ENCODE measurements at places on chromosomes 2 and 18.

DNA sequence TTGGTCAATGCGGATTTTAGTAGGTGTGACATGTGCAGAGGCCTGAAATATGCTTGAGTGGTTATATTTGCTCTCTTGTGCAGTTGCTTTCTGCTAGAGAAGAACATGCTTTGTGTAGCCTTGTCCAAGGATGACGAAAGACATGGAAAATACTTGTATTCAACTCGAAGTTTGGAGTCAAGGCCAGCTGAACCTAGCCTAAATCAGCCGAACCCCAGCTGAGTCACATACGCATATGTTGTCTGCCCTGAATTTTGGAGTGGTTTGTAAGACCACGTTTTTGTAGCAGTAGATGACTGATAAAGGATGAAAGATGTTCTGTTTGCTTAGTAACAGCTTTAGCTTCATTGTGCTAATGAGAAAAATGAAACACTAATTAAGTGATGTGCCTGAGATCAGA lies 22.5 kb upstream of the SPAG16 start:
- DNase-seq: no peak

- DNase-seq: no peak
These were observed 501 bp downstream of the RETREG2 start for GRCh38 chr2:219178377-219179175.

GRCh38 chr18:53682796-53683195 lies 541.7 kb downstream of the MBD2 start:
- DNase-seq: no peak

DNA sequence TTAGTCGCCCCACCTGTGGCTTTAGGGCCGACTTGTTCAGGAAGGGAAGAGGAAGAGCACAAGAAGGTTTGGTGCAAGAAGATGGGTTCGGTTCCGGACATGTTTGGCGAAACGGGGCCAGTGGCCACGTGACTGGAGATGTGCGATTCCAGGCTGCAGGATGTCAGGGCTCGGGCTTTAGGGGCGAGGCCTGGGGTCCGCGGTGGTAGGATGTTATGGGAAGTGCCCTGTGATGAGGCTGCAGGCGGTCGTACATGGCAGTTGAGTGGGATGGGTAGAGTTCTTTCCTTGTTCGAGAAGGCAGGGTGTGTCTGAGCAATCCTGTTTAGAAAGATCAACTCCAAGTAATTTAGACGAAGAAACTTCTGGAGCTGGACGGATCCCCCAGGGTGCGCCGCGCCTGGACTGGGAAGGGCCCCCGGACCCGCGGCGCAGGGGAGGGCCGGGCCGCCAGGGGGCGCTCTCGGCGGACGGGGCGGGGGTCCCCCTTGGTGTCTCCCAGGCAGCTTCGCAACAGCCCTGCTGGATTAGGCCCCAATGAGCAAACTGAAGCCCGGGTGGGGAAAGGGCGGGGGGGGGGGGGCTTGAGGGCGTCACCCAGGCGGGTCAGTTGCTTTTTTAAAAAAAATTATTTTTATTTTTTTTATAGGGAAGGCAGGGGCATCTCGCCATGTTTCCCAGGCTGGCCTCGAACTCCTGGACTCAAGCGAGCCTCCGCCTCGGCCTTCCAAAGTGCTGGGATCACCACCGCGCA lies 17.2 kb upstream of the SDC1 start:
- DNase-seq: no peak

DNA sequence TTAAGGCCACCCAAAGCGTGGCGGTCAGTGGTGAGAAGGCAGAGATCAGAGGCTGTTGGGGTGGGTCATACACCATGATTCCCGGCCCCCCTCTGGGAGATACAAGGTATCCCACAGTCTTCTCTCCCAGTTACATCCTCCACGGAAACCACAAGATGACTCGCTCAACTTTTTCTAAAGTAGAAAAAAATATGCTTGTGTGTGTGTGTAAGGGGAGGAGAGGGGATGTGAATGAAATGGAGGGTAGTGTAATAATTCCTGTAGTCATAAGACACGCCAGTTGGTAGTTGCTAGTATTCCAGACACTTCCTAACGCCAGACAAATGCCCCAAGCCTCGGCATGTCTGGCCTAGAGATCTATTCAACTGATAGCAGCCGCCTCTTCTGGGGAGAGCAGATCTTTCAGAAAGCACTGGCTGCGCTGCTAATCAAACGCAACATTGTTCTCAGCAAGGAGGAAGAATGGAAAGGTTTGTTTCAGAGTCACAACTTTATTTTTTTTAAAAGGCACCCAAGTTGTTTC lies 143.5 kb downstream of the TGIF1 start:
- DNase-seq: no peak

GRCh38 chr2:197506658-197507057 lies 6.5 kb downstream of the HSPE1 start:
- no peak for DNase-seq

DNA sequence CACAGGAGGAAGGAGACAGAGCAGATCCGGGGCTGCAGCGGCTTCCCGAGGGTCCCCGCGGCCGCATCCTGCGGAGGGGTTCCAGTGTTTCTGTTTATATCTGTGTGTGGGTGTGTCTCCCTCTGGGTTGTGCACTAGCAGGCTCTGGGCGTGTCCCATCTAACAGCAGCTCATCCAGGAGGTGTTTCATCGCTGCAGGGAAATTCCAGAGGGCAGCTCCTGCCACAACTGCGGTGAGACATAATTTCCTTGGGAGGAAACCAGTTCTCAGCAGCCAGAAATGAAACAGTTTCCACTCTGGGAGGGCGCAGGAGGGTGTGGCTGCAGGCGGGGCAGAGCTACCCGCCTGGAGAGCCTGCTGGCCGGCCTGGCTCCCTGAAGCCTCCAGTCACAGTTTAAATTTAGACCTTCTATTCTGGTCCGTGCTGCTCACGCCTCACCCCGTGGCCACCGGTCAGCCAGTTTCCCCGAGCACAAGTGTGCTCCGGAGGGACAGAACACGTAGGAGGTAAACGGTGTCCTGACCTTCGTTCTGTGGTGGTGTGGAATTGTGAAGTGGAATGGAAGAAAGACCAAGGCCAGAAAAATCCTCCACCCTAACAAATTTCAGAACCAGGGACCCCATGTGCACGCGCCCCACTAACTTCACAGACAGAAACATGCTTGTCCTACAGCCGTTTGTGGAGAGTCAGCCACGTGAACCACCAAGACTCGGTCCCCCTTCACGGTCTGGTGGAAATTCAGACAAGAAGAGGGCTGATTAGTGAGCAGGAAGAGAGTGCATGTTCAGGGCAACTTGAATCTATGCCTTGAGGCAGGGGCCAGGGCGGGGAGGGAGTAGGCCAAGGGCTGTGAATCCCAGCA lies 50.2 kb downstream of the TEX44 start:
- peak; percentile 94 for DNase-seq

Data from left hindlimb (tissue), 1 donor.